ENCODE measurements at places on chromosomes 6 and 20.

DNA sequence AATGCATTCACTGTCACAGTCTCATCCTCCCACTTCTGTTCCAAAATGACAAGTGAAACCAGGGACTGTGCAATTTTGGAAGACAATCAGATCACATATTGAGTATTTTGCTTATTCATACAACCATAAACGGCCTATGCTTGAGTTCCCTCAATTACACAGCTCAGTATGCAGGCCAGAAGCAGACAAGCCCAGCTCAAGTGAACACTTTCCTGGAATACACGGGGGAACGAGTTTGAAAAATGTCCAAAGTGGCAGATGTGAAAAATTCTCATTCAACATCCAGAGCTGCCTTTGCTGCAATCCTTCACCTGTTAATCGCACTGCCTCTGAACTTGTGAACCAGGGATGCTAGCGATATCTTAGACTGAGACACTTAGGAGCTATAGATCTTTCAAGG lies 190.2 kb downstream of the COL9A1 start:
- DNase-seq = no peak

- no peak for DNase-seq
Observed at GRCh38 chr6:20354366-20354765, 47.3 kb upstream of the E2F3 start.

GRCh38 chr20:5426026-5426425 lies 109.3 kb upstream of the PROKR2 start:
- DNase-seq = no peak

GRCh38 chr20:22740829-22741228 lies 156.5 kb upstream of the FOXA2 start:
- DNase-seq = no peak

- DNase-seq = no peak
Observed at GRCh38 chr6:44171899-44172546, 13.4 kb downstream of the CAPN11 start.

GRCh38 chr20:13205425-13205824 lies 15.6 kb upstream of the ISM1 start:
- no peak for DNase-seq

GRCh38 chr20:51458751-51459439 lies 83.6 kb downstream of the NFATC2 start:
- no peak for DNase-seq

DNA sequence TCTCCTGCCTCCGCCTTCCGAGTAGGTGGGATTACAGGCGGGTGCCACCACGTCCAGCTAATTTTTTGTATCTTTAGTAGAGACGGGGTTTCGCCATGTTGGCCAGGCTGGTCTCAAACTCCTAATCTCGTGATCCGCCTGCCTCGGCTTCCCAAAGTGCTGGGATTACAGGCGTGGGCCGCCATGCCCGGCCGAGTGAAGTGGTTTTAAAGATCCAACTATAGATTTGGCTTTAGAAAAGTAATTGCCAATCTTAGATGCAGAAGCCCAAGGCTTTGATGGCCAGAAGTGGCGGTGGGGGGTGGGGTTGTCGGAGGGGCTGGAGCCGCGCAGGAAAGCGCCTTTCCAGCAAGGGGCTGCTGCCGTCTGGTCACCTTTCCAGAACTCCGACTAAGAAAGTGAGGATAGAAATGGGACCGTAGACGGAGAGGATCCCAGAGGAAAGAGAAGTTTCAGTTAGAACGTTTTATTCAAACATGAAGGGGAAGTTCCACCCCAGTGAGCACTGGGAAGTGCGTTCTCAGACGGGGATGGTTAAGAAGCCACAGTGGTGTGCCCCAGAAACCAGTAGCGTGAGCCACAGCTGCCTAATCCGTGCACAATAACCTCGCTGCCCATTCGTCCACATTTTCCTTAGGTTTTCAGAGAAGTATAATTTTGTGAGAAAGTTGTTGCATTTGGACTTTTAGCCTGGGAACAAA lies 69.7 kb downstream of the DLL1 start:
- DNase-seq = no peak

- no peak for DNase-seq
Observed at GRCh38 chr20:20276811-20277530, 90.9 kb upstream of the INSM1 start.

DNA sequence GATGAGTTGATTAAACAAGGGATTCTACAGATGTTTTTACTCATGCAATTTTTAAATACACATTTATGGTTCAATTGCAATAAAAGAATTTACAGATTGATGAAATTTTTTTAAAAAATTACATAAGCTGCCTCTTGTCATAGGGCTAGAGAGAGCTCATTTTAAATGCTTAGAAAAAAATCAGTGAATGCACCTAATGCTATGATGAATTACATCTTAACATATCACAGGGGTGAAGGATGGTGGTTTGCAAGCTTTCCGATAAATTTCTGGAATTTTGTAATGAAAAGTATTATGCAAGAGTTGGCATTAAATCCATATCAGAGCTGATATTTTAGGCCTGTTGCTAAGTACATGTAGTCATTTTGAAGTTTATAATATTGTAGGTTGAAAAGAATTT lies 29.6 kb downstream of the DSE start:
- no peak for DNase-seq

DNA sequence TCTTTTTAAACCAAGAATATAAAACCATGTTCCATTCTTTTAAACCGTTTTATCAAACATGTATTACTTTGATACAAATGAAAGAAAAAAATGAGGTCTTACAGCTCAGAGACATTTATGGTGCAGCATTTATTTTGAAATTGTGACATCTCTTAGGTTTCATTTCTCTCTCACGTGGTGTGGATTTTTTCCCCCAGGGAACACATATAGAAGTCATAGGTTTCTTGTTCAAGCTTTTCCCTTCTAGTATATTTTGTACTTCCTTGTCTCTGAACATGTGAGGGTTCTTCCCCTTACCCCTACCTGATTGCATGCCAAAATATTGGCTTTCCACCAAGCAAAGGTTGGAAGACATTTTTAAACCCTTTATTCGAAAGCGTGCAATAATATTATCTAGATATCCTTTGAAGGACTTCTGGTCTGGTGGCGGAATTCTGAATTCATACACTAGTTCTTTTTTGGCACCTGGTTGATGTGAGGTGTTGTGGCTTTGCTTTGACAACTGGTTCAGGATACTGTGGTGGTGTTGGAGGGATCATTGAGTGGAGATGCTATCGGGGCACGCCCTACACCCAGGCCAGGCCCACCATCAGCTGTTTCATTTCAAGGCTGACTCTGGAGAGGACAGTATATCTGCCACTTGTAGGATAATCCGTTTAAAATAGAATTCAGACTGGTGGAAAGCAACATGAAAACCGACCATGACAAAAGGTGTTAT lies 5.6 kb upstream of the FAM50B start:
- DNase-seq = no peak

- no peak for DNase-seq
Observed at GRCh38 chr6:138492113-138492512, 7.2 kb downstream of the NHSL1 start.

GRCh38 chr20:19129306-19129705 lies 83.1 kb upstream of the SLC24A3 start:
- DNase-seq = no peak

DNA sequence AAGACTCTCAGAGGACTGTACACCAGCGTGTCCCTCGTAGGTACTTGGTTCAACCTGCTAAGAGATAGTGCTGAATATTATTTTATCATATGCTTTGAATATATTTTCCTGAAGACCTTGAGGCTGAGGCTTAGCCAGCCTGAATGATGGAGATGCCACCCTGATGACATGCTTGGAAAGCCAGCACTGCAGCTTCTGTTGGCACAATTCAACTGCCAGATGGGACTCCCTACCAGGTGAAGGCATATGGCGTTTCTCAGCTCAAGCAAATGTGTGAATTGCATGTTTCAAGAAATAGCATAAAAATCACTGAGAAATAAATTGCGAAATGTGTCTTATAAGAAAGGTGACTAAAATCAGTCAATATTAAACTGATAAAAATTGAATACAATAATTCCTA lies 228.1 kb upstream of the CST7 start:
- no peak for DNase-seq

Data from GM10248 (cell line).